K562 (cell line): ENCODE measurements at places on chromosomes 3 and 15. TPM values are rescaled to one million over a fixed set of nuclear protein-coding genes. Genes with fewer than 3 reads are reported as not detected.

- H3K27ac ChIP-seq = no peak overlapping the region
- H3K4me3 ChIP-seq = no peak overlapping the region
- no peak for DNase-seq
- no peaks in the 10 kb centered on the region for H3K36me3 ChIP-seq
- H3K4me1 ChIP-seq = no peaks in the 10 kb centered on the region
Measured at GRCh38 chr3:158950178-158950901, 148.5 kb downstream of the MFSD1 start.

GRCh38 chr3:2706144-2706835 lies 403.9 kb downstream of the IL5RA start:
- no peaks in the 10 kb centered on the region for H3K27me3 ChIP-seq
- H3K4me3 ChIP-seq = no peak overlapping the region
- no peak for DNase-seq
- H3K4me1 ChIP-seq = no peaks in the 10 kb centered on the region

DNA sequence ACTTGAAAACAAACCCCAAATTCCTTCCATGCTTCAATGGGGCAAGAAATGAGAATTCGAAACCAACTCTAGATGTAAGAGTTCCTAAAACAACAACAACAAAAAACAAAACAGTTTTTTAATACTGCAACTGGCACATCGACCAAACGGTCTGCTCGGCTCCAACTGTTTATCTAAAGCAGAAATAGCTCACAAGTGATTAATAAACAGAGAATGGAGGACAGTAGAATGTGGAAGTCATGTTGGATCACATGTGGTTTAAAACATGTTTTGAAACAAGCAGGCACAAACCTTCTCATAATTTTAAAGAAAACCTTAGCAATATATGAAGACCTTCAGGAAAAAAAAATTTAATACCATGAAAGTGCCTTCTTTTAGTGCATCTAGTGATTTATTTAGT lies 55.1 kb downstream of the SETMAR start:
- H3K36me3 ChIP-seq = no peaks in the 10 kb centered on the region
- no peak for DNase-seq
- H3K4me1 ChIP-seq = no peaks in the 10 kb centered on the region; the same call in 1 of the 2 replicates
- H3K4me3 ChIP-seq = no peak overlapping the region

The FAM3D gene
- total RNA-seq = 0.49 TPM in 1 of 2 replicates, not detected in the other

DNA sequence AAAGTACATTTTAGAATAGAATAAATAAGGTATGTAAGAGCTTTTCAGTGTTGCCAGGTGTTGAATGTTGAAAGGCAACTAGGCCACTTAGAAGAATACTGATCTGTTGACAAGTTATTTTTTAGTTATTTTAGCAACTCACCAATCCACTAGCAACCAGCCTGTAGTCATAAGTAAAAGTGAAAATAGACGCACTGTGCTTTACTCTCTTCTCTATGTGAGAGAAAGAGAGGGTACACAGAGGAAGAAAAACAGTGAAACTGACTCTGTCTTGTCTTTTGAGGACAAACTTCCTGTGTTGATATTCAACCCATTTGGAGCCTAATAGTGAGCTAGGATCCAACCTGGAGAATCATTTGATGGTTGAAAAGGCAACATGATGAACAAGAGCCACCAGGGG lies 327.1 kb upstream of the GOLIM4 start:
- no peaks in the 10 kb centered on the region for H3K27me3 ChIP-seq
- no peaks in the 10 kb centered on the region for H3K4me1 ChIP-seq
- no peak for DNase-seq
- no peak overlapping the region for H3K27ac ChIP-seq
- no peak overlapping the region for H3K4me3 ChIP-seq
